ENCODE measurements at places on chromosomes 5 and 9.

DNA sequence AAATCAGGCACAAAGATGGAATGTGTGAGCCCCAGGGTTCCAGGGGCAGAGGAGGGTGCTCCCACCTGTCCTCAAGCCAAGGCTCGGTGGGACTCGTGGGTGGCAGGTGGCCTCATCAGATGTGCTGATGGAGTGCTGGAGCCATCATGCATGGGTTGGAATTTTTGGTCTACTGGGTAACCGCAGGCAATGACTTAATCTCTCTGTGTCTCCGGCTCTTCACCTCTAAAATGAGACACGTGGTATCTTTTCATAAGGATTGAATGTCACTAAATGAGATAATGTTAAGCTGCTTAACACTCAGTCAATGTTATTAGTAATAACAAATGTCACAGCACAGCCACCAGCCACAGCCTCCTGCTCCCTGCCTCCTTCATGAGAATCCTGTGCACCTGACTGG, 245.5 kb downstream of the HSPA4 start:
- no peak for DNase-seq

- DNase-seq = no peak
Observed at GRCh38 chr9:2725126-2725525, 7.8 kb downstream of the KCNV2 start.

GRCh38 chr5:31995714-31996113, 178.4 kb downstream of the GOLPH3 start:
- no peak for DNase-seq

DNA sequence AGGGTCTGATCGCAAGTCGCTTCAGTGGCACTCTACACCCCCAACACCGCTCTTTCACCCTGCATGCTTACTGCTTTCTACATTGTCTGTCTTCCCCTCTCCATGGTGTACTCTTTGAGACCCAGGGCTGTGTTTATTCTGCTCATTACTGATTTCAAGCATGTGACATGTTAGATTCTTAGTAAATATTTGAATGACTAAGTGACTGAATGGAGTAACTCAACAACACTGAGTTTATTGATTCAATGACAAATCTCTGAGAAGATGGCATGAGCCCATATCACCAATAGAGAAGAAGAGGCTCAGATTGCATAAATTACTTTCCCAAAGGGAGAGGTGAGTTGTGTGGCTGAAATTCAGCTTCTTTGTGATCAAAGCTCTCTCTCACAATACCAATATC, 89.7 kb upstream of the OSMR start:
- no peak for DNase-seq

GRCh38 chr9:95189251-95190098, 128.0 kb downstream of the FANCC start:
- peak; percentile 74 for DNase-seq

- no peak for DNase-seq
Observed at GRCh38 chr5:142839711-142840346, 69.7 kb downstream of the ARHGAP26 start.

- DNase-seq = peak; percentile 71
Observed at GRCh38 chr5:134289509-134290113, 63.7 kb upstream of the PPP2CA start.

GRCh38 chr9:112764344-112764743, 13.8 kb downstream of the SNX30 start:
- DNase-seq = peak; percentile 61

GRCh38 chr5:168059131-168059530, 232.3 kb upstream of the WWC1 start:
- no peak for DNase-seq

GRCh38 chr5:153258469-153258868, 232.0 kb upstream of the GRIA1 start:
- no peak for DNase-seq

GRCh38 chr9:100074093-100074492, 24.7 kb downstream of the ERP44 start:
- DNase-seq = no peak

DNA sequence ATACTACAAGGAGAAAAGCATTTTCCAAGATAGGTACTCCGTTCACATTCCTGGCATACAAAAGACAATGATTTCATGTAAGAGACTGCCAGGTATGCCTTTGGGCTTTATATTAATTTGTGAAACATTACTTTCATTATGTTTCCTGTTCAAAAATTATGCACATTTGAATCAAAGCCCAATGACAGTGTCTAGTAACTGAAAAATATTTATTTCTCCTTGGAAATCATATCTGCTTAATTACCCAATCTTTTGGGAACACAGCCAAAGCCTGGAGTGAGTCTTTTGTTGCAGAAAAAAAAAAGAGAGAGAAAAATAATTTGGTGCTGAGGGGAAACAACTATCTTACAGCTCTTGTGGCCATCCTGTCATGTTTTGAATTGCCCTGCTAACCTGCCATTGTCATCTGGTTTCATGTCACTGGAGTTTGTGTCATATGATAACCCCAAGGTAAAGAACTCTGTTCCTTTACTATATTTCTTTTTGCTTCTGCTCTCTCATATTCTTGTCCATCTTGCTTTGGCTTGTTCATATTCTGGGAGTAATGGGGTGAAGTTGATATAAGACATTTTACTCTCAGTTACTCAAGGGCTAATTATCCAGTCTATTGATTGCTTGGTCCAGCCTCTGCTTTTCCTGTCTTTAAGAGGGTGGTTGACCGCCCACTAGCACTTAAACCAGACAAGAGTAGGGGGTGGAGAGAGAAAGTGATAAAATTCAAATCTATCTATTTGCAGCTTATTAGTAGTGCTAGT, 238.3 kb upstream of the NUDT12 start:
- peak; percentile 4 for DNase-seq

- DNase-seq = no peak
Observed at GRCh38 chr5:75550597-75550996, 38.9 kb downstream of the POLK start.

- DNase-seq = no peak
Observed at GRCh38 chr5:129096382-129096991, 1.9 kb downstream of the ISOC1 start.

DNA sequence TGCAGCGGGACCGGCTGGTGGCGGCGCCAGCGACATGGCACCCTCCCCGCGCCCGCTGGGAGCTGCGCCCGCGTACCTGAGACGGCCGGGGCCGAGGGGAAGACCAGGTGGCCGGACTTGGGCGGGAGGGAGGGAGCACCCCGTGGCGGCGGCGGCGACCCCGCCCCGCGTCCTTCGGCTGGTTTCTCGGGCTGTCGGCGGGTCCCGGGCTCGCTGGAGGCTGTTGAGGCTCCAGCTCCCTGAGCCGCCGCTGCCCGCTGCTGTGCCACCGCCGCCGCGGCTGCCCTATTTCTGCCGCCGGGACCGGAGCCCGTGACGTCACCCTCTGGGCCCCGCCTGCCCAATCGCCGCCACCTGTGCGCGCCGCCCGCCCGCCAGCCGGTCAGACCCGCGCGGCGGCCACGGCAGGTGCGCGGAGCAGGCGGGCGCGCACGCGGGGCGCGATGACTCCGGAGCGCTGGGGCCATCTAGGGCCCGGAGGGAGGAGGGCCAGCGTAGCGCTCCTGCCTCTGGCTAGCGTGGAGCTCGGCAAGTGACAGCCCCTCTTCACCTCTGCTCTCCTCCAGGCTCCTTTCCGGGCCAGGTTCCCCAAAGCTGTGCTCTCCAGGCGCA, at the start of gene FSTL4:
TSS of gene FSTL4 (minus strand) at position 293 of the 612 bp plus-strand sequence.
- no peak for DNase-seq
